Posterior vena cava (tissue), 2 donors: ENCODE measurements at places on chromosomes 3 and 15. TPM values are rescaled to one million over a fixed set of nuclear protein-coding genes. Genes with fewer than 3 reads are reported as not detected.

AADACL2 gene
- total RNA-seq: 0.10 TPM

GXYLT2 gene
- 13.7 TPM for total RNA-seq

ATP8B4 gene
- total RNA-seq: 13.8 TPM

FES gene
- total RNA-seq: 41.8 TPM

MAP6D1 gene
- 1.4 TPM for total RNA-seq

NR2C2 gene
- total RNA-seq: 43.5 TPM

PTX3 gene
- total RNA-seq: 84.0 TPM

GPR15 gene
- not detected for total RNA-seq

IP6K2 gene
- total RNA-seq: 33.1 TPM

SI gene
- 0.14 TPM for total RNA-seq

ERICH6 gene
- not detected for total RNA-seq

FBXW12 gene
- not detected for total RNA-seq

DLEC1 gene
- total RNA-seq: 0.14 TPM

CIP2A gene
- total RNA-seq: 3.5 TPM

RARRES1 gene
- total RNA-seq: 446 TPM

CCR9 gene
- total RNA-seq: not detected

STIMATE gene
- 24.1 TPM for total RNA-seq
